ENCODE measurements at places on chromosomes 2 and 18.

- peak; percentile 9 for DNase-seq
These were observed 463.7 kb upstream of the RGPD4 start for GRCh38 chr2:107362993-107363392.

GRCh38 chr18:56001576-56001975 lies 413.6 kb upstream of the TCF4 start:
- DNase-seq: peak; percentile 16

- no peak for DNase-seq
These were observed 75.3 kb downstream of the OSBPL6 start for GRCh38 chr2:178269438-178270224.

- DNase-seq: peak; percentile 16
These were observed 326.8 kb downstream of the OSR1 start for GRCh38 chr2:19031642-19032041.

GRCh38 chr18:69974365-69974764 lies 26.7 kb upstream of the CD226 start:
- DNase-seq: no peak

DNA sequence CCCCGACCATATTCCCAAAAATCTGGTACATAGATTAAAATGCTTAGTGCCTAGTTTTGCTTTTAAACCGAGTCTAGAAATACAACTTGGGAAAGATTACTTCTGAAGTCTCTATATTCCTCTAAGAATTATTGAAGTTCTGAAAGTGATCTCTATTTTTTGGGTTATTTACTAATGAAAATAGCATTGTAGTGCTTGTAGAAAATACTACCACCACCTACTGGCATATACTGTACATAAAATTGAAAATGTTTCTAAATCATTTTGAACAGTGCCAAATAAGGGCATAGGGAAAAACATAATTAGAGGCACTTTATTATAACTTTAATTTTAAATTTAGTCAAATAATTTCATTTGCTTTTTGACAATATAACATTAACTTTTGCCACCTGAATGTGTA lies 1399.6 kb upstream of the ZEB2 start:
- DNase-seq: peak; percentile 61

DNA sequence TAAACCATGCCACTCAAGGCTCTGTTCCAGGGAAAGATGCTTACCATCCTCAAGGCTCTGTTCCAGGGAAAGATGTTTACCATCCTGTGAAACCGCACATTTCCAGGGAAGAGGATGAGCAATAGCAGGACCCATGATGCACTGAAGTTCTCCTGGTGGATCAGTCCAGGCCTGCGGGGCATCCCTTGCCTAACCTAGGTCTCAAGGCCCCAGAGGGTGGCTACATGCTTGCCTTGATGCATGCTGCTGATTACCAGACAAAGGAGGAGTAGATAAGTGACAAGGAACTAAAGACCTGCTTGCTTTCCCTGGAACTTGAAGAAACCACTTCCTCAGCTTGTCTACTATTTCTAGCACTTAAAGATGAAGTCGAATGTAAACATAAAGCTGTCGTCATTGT lies 111.0 kb upstream of the LINC00305 start:
- no peak for DNase-seq

DNA sequence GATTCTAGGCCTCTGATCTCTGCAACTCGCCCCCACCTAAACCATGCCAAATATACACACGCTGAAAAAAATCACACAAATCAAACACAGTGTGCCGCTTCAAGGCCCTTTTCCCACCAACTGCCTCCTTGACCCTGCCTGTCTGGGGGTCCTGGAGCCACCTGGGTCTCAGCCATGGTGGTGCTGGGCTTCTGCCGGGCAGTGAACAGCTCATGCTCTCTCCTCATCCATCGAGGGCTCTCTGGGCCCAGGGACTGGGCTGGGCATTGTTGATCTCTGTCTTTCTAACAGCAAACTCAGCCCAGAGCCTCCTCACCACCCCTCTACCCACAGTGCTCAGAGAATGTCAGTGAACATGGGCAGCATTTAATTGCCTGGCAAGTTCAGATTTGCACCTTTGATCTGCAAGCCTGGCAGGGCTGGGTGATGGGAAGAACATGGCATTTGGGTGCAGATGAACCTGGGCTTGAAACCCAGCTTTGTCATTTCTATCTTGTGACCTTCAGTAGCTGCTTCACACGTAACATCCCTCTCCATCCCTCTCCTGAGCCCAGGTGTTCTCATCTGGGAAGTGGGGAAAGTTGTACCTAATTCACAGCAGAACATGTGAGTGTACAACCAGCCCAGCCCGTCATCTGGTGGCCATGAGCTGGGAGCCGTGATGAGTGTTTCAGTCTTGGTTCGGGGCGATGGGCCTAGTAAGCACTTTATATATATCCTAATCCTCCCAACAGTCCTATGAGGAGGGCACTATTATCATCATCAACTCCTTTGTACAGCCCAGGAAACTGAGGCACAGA lies 46.1 kb downstream of the SDC1 start:
- DNase-seq: no peak

- no peak for DNase-seq
These were observed 111.1 kb downstream of the PDCL3 start for GRCh38 chr2:100673691-100674485.

- DNase-seq: no peak
These were observed 19.4 kb downstream of the DNMT3A start for GRCh38 chr2:25322312-25322711.

- no peak for DNase-seq
These were observed 35.9 kb downstream of the ADI1 start for GRCh38 chr2:3483227-3483985.

DNA sequence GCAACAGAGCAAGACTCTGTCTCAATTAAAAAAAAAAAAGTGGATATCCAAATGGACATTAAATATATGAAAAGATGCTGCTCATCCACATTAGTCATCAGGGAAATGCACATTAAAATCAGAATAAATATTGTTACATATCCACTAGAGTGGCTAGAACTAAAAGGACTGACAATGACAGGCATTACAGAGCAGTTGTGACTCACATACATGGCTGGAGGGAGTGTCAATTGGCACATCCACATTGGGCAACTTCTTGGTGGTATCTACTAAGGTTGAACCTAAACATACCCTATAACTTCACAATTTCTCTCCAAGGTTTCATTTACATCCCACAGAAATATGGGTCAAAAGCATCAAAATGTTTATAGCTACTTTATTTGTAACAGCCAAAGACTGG lies 14.0 kb upstream of the DNER start:
- peak; percentile 55 for DNase-seq

DNA sequence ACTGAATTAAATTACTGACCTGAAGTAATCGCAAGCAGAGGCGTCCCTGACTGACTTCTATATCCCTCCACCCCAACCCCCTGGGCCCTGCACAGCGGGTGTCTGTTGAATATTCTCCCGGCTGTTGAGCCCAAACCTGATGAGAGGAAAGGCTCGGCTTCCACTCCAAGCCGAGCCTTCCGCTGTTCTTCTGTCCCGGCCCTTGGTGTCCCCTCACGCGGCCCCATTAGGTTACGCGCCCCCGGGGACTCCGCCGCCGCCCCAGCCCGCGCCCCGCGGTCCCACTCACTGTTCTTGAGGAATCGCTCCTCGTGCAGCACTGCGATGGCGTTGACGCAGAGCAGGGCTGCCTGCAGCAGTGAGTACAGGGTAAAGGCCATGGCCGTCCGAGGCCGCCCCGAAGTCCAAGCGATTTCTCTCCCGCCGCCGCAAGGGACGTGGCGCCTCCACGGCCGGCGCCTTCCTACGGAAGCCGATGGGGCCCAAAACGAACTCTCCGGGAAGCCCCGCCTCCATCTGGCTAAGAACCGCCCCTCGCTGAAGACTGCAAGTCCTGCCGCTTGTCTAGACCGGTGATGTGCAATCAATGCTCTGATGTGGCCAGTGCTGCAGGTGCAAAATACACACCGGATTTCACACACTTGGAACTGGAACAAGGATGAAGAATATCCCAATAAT lies at the start of gene IER3IP1:
TSS of gene IER3IP1 (minus strand) at position 467 of the 678 bp plus-strand sequence. CDS start at position 380, 87 bp downstream.
- peak; percentile 95 for DNase-seq

- peak; percentile 57 for DNase-seq
These were observed 182.5 kb downstream of the TCF4 start for GRCh38 chr18:55405475-55405874.

GRCh38 chr2:98245491-98245890 lies 100.8 kb upstream of the CNGA3 start:
- no peak for DNase-seq
